ENCODE measurements at places on chromosomes 2 and 18.

DNA sequence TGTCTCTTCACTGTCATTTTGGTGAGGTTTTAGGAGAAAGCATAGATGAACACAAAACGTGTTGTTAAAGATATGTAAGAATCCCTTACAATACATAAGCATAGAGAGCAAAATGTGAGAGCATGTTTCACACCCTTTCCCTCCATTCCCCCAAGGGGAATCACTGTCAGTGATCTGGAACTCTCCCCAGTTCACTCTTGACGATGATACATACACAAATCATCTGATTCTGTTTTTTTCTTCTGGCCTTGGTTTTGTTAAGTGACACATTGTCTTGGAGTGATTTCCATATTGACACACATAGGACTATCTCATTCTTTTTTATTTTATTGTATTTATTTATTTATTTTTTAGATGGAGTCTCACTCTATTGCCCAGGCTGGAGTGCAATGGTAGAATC lies 53.7 kb upstream of the TANC1 start:
- no peak for DNase-seq

DNA sequence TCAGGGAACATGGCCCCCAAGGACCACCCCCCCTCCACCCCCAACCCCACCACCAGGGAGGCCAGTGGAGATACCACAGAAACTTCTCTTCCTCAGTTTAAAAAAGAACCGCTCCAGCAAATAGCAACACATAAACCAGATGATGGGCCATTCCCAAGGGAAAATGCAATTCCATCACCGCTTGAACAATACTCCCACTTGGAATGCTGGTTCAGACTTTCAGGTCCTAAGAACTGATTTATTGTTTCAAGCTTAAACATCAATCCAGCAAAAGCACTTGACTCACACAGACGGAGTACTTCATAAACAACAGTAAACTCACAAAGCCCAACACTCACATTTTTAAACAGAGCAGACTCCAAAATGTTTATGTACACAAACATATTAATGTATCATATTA lies 6.9 kb downstream of the HDAC4 start:
- no peak for DNase-seq

DNA sequence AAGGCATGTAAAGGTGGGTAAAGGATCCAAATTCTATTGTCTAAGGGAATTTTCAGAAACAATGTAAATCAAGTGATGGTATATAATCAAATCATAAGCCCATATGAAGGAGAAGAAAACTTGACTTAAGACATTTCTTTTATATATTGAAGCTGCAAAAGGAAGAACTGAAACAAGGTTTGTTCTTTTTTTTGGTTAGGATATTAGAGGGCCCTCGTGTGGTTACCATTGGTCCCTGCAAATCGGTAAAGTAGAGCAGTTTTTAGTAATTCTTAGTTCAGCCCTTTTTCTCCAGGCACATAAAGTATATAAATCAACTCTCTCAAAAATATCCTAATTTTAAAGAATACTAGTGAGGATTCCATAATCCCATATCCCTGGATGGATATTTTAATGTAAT lies 105.6 kb upstream of the STK17B start:
- no peak for DNase-seq

DNA sequence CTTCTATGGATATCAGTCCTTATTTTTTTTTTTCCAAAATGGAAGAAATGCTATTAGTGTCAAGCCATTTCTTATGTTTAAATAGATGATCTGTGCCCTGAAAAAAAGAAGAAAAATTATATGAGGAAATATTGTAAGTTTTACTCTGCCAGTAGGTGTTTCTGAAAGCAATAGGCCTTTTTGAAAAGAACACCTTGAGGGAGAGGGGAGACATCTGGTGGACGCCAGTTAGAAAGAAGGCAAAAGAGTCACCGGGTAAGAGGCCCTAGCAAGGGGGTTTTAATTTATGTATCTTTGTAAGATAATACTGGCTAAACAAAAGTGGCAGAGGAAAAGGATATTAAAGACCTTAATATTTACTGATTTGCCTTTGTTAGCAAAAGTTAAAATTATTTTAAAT lies 56.1 kb downstream of the DYNAP start:
- DNase-seq, result peak; percentile 66

- no peak for DNase-seq
Measured at GRCh38 chr2:40466935-40467572, 15.2 kb upstream of the SLC8A1 start.

DNA sequence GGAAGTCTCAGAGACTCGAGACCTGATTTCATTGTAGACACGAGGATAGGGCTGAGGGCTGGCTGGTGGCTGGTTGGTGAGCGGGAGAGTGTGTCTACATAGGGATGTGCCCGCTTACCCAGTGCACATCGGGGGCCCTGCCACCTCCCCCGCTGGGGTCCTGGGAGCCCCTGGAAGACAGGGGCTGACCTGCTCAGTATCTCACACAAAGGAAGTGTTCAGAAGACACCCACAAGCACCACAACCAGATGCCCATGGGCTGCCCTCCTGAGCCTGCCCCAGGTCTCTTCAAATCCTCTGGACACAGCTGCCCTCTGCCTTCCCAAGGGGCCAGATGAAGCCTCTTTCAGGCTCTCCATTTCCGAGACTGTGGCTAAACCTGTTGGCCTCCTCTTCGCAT lies 43.1 kb downstream of the MYCN start:
- no peak for DNase-seq

- DNase-seq, result no peak
Measured at GRCh38 chr2:56001947-56002346, 78.4 kb upstream of the EFEMP1 start.

DNA sequence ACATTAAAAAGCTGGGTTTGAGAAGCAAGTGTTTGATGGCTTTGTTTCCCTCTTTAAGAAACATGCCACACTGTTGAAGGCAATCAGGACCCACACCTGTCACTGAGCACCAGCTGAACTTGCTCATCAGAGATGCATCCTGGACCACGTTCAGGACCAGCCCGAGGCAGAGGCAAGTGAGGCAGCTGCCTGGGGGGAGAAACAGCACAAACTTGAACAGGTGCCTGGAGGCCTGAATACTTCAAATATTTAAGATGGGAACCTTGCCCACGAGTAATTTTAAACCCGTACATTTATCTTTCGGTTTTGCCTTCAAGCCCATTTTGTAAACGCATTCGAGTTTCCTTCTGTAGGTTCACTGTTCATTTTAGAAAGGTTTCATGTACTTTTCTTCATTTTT lies 421.3 kb downstream of the NYAP2 start:
- DNase-seq, result no peak

DNA sequence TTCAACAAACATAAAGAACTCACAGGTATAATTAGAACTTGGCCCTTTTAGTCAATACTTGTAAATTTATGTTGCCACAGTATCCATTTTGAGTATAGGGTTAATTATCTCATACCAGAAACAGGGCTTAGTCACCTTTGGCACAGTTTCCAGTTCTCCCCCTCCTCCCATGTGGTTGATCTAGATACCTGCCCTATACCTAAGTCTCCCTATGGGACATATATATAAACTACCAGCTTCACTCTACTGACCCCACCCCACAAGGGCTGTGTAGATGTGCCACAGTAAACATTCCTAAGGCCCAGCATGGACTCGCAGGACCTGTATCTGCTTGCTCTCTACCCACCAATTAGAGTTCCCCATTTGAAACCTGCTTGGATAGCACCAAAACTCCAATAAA lies 371.7 kb upstream of the RND3 start:
- peak; percentile 30 for DNase-seq

DNA sequence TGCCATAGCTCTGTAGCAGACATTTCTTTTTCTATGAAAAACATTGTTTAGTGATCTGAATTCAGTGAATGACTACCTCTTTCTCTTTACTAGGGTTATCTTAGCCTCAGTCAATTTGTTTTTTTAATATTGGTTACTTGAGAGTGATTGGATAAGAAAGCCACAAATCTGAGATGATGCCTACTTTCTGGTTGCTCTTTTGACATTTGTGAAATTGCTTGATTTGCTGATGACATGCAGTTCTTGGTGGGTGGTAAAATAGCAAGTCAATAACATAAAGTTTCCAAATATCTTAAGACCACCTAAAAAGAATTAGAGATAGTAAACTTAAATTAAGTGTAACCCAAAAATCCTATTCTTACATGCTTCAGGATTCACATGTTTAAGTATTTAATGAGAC lies 199.5 kb upstream of the STON1 start:
- DNase-seq, result no peak

GRCh38 chr18:3671176-3671575 lies 221.2 kb downstream of the TGIF1 start:
- no peak for DNase-seq

DNA sequence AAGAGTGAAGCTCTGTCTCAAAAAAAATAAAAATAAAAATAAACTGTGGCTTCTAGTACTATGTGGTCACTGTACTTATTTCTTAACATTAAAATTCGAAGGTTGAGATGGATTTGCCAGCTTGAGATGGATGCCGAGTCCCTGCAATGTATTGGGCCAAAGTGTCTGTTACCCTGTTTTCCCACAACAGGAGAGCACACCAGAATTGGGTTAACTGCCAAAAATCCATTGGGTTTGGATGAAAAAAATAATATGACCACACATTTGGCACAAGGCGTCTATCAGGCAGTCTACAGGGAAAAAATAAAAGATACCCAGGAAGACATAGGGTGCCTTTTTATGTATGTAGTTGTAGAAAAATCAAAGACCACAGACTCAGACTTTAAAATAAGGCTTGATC lies 19.2 kb upstream of the MAPRE3 start:
- DNase-seq, result no peak

GRCh38 chr2:204452464-204453023 lies 92.7 kb upstream of the PARD3B start:
- peak; percentile 85 for DNase-seq

GRCh38 chr18:74869904-74870863 lies 272.5 kb downstream of the ZNF407 start:
- DNase-seq, result peak; percentile 7

GRCh38 chr2:166184789-166185188 lies 57.0 kb upstream of the SCN1A start:
- DNase-seq, result peak; percentile 50

GRCh38 chr2:20016346-20016745 lies 3.9 kb upstream of the MATN3 start:
- peak; percentile 14 for DNase-seq

GRCh38 chr18:23225503-23225902 lies 90.2 kb downstream of the CABLES1 start:
- DNase-seq, result peak; percentile 25

DNA sequence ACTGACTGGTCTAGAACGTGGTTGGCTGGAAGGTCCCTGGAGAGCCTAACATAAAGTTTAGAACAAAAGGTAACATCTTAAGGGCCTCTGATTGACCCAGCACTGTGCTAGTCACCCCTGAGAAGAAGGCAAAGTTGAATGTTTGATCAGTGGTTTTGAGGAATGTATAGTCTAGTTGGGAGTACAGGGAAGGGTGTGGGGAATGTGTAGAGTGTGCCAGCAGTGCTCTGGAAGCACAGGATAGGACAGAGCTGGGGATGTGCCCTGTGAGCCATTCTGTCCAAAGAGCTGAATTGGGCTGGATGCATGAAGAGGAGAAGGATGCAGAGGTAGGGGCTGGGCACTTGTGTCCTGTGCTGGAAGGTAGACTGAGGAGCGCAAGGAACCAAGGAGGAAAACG lies 41.0 kb upstream of the DOCK10 start:
- no peak for DNase-seq

DNA sequence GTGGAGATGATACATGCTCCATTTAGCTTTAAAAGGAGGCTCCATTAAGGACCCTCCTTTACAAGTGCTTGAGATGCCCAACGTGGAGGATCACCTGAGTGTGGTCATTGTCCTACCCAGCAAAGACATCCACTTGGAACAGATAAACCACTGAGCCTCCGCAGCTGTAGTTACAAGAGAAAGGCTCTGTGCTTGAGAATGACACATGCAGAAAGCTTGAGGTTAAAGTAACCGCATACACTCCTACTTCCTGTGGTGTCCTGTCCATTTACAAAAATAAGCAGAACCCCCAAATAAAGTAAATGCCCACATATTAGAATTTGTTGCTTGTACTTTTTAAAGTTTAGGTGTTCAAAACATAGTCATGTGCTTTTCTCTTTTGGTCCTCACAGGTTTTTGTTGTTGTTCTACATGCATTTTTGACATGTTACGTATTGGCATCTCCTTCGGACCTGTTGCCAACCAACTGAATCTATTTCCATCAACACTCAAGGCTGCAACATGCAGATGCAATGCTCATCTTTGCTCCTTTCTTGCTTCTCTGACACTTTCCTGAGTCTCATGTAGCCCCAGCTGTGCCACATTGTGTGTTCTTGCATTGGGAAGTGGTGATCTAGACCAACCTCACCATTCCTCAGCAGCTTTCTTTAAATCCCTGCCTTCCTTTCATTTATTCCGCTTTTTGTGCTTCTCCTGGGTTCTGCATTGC lies 56.0 kb downstream of the SERPINB7 start:
- peak; percentile 47 for DNase-seq

DNA sequence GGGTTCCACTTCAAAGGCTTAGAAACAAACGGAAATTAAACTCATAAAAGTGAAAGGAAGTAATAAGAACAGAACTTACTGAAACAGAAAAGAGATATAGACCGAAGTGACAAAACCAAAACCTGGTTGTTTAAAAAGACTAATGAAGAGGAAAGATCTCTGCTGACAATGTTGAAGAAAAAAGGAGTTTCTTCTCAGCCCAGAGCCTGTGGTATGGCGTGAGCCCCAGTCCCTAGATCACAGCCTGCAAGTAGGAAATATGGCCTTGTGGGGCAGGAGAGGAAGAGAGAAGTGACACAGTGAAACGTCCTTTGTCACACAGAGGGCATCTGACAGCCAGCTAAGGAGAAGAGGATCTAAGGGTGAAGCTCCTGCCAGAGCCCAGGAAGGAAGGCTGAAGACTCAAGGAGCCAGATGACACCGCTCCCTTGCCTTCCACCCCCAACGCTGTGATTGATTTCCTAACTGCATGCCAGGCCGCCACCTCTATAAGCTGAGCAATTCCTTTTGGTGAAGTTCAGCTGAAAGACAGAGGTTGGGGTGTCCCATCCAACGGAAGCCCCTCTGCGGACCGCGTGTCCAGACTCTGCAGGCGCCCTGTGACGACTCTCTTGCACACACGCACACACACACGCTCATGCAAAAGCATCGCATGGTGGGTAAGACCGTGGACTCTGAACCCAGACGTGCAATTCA lies 141.1 kb downstream of the HDAC4 start:
- DNase-seq, result no peak

DNA sequence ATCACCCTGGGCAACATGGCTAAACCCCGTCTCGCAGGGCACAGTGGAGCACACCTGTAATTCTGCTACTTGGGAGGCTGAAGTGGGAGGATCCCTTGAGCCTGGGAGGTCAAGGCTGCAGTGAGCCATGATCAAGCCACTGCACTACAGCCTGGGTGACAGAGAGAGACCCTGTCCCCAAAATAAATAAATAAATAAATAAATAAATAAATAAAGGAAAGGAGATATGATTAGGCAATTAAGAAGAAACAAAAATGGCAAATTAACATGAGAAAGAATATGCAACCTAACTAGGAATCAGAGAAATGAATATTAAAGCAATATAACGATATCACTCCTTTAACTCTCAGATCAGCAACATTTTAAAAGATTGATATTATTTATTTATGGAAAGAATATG lies 92.3 kb downstream of the C1D start:
- no peak for DNase-seq

- no peak for DNase-seq
Measured at GRCh38 chr2:192023006-192023405, 171.7 kb downstream of the TMEFF2 start.
